ENCODE measurements at places on chromosomes 5 and 9.

GRCh38 chr9:90870621-90871326, 69.2 kb downstream of the SYK start:
- peak; percentile 48 for DNase-seq

DNA sequence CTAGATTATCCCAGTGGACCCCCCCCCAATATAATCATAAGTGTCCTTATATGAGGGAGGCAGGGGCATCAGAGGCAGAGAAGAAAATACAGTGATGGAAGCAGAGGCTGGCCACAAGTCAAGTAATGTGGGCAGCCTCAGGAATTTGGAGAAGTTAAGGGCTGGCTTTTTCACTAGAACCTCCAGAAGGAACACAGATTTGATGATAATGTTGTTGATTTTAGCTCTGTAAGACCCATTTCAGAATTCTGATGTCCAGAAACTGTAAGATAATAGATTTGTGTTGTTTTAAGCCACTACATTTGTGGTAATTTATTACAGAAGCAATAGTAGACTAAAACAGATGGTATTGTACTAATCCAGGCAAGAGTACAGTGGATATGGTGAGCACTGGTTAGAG, 36.3 kb upstream of the LRRTM2 start:
- no peak for DNase-seq

DNA sequence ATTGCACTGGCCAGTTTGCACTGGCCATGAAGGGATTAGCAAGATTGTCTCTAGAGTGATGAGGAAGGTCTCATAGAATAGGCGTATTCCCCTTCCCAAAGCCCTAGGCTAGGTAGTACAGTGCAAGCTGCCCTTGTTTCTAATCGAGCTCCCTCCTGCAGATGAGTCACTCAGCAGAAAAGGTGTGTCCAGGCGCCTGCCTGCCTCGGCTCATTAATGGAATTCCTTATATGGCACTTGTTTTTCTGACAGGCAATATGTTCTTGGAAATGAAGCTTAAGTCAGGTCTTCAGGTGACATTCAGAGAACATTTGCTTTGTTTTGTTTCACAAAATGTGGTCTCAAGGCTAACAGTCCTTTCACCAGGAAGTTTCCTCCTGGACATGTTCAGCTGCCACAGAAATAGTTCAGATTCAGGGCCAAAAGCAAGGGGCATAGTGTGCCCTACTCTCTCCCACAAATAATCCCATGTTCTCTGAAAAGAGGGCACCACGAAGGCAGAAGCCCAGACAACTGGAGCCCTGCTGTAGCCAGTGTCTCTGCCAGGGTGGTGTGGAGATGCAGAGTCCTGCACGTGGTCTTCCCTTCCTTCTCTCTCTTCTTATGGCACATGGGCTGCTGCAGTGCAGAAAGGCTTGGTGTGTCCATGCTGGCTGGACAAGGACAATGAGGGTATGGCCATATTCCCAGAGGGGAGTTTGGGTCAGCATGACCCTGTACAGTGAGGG, 281.1 kb upstream of the MAP3K1 start:
- peak; percentile 85 for DNase-seq

DNA sequence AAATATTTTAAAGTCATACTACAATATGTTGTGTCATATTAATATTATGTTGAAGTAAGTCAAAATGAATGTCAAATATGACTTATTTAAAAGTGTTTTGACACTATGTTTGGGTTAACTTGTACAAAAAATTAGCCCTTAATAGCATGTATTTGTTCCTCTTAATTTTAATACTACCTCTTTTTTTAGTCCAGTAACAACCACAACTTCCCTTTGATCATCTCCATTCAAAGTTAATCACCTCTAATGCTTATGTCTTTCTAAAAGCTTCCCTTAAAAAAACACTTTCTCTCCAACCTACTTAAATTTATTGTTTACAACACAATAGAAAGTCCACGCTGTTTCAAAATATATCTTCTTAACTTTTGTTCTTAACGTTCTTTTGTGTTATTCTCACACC, 9.6 kb downstream of the SLCO4C1 start:
- DNase-seq: no peak

- no peak for DNase-seq
Measured at GRCh38 chr5:91158011-91158410, 225.1 kb downstream of the ARRDC3 start.

DNA sequence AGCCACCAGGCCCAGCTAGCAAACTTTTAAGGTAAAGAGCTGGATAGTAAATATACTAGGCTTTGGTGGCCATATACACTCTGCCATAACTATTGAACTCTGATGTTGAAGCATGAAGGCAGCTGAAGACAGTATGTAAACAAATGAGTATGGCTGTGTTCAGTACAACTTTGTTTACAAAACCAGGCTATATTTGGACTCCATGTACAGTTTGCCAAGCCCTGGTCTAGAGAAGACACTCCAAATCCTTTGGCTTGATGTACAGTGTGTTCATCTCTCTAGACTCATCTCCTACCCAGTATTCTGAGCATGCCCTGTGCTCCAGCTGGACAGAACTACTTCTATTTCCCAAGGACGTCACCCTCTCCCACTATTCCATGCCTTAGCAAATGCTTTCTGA, 54.3 kb upstream of the MEGF10 start:
- no peak for DNase-seq

DNA sequence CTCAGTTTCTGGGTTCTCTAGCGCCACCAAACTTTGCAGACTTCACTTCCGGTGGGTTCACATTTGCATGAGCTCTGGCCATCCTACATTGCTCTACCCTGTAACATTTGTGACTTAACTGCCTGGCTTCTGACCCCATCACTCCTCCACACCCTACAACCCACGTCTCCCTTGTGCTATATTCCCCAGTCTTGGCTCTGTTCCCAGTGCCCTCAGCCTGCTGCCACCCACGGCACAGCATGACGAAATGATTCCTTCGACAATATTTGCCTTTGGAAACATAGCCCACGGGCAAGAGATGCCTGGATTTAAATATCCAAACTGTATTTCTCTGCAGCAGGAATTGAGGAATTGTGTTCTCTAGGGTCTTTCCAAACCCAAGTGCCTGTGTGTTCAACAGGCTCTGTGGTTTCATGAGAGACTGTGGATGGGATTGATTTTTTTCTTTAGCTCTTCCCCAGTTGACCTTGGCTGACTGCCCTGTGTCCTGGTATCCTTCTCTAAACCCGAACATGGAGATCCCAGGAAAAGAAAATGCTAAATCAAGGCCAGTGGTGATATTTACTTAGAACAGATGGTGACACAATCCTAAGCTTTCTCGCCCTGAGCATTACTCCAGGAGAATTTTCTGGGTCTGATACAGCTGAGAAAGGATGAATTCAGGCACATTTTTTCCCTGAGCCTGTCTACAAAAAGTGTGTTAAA, 44.4 kb upstream of the GRIA1 start:
- DNase-seq: peak; percentile 9

DNA sequence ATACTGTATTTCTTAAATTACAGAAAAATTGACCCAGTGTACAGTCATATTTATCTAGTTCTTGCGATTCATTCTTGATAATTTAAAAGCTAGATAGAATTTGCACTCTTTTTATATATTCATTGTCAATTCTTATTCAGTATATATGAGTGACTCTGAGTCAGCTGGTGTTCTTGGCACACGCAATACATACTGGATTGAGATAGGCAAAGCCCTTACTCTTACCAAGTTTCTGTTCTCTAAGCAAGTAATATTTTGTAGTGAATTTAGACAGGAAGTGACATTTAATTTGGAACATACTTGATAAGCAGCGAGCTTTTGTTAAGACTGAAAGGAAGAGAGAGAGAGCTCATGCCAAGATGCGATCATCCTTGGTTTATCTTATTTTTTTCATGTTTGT, 57.7 kb downstream of the GPBP1 start:
- no peak for DNase-seq

Data from SW480 (cell line).